Naive thymus-derived CD8-positive, alpha-beta T cell (primary cell): ENCODE measurements at places on chromosomes 12 and 14.

- peak; percentile 17 for DNase-seq
Measured at GRCh38 chr14:61438860-61439765, 117.7 kb downstream of the PRKCH start.

GRCh38 chr14:90523544-90523943, 126.7 kb downstream of the CALM1 start:
- DNase-seq = no peak

- no peak for DNase-seq
Measured at GRCh38 chr14:50397390-50398188, 908 bp upstream of the CDKL1 start.

GRCh38 chr12:18629445-18629844, 108.4 kb downstream of the PLCZ1 start:
- no peak for DNase-seq

- no peak for DNase-seq
Measured at GRCh38 chr12:46983959-46984841, 95.2 kb upstream of the PCED1B start.

GRCh38 chr12:11763760-11764520, 114.5 kb downstream of the ETV6 start:
- no peak for DNase-seq

- no peak for DNase-seq
Measured at GRCh38 chr12:108401964-108402363, 62.9 kb upstream of the CMKLR1 start.
